ENCODE measurements at places on chromosomes 6 and 20.
A peak's percentile ranks its signal among the peaks of the same experiment; 100 is the strongest.

DNA sequence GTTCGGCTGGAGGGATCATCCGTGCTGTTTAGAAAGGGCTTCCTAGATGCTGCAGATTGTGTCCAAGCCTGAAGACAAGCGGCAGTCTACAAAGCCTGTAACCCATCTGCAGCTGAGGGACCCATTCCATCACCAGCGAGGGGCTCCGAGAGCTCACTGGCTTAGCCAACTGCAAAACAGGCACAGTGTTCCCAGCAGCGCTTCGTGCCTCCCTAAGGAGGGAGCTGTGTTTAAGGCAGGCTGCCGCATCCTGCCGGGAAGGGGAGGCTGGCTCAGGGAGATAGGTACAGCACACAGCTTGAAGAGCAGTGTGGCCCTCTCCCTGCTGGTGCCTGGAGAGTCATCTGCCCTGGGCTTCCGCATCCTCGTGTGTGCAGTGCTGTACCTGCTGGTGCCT is 32.4 kb downstream of the DUSP22 start:
- no peak for DNase-seq

GRCh38 chr6:161130967-161131766 is 139.6 kb downstream of the MAP3K4 start:
- no peak for DNase-seq

GRCh38 chr6:14857001-14857400 is 388.9 kb upstream of the JARID2 start:
- DNase-seq: no peak

- no peak for DNase-seq
Observed at GRCh38 chr6:168601546-168601945, 160.6 kb downstream of the SMOC2 start.

- DNase-seq: no peak
Observed at GRCh38 chr20:48834278-48834677, 6.5 kb upstream of the PREX1 start.

- DNase-seq: no peak
Observed at GRCh38 chr6:43181621-43181941, 415 bp upstream of the CUL9 start.

DNA sequence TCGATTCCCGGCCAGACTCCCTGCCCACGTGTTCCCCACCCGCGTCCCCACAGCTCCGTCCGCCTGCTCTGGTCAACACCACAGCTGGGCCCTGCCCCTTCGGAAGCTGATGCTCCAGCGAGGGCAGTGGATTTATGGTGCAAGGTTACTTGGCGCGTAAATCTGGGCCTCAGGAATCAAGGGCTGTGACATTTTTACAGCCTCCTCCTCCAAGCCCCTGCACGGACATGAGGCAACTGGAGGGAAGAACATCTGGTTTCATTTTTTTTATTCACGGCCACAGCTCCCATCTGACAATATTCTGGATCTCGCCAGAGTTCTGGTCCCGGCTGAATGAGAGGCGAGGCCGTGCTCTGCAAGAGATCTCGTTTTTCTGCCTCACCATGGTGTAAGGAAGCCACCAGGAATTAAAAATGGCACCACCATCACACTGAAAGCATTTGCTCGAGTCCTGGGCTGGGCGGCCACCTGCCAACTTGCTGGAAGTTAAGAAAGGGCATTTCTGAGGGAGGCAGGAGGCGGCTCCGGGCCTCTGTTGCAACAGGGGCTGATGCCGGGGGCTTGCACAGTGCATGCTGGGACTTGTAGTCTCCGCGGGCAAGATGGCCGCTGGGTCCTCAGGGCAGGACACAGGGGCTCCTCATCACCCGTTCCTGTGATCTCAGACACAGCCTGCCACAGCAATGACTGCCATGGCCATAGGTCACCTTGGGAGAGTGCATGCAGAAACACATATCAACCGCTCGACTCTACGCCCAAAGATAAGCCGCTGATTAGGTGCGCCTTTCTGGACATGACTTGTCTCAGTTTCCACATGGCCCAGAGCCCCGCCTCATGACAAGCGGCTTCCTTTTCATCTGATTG is 148.5 kb downstream of the LY86 start:
- no peak for DNase-seq

DNA sequence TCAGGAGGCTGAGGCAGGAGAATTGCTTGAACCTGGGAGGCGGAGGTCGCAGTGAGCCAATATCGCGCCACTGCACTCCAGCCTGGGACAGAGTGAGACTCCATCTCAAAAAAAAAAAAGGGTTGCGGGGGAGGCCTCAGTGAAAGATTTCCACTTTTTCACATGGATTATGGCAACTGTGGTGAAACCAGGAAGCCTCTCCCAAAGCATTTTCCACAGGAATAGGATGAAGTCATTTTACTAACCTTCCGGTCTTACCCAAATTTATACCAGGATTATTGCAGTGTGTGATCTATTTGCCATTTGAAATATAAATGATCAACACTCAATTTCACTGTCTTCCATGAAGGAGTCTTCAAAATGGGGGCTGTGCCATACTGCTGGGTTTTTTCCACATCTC is 93.6 kb upstream of the FAM8A1 start:
- no peak for DNase-seq

DNA sequence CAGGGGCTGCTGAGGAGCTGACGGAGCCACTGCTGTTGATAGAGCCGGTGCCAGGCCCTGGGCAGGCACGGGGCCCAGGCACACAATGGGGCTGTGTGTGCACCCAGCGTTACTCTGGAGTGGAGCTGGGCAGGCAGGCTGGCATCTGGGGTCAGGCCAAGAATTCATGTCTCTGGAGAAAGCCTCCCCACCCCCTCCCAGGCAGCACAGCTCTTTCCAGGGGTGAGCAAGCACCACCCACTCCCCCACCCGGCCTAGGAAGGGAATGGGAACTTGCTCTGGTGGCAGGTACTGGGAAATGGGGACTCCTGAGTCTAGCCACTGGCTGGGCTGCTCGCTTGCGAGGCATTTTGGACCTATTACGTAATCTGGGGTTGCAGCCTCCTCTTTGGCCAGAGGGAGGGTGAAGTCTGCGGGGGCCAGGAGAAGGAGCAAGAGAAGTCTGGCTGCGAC is 22.7 kb downstream of the TFEB start:
- peak; percentile 86 for DNase-seq

DNA sequence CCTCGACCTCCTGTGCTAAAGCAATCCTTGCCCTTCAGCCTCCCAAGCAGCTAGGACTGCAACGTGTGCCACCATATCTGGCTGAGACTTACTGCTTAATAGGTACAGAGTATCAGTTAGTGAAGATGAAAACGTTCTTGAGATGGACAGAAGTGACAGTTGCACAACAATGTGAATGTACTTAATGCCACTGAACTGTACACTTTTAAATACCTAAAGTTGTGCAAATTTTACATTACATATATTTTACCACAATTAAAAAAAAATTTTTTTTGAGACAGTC is 25.9 kb downstream of the NUDT3 start:
- no peak for DNase-seq

DNA sequence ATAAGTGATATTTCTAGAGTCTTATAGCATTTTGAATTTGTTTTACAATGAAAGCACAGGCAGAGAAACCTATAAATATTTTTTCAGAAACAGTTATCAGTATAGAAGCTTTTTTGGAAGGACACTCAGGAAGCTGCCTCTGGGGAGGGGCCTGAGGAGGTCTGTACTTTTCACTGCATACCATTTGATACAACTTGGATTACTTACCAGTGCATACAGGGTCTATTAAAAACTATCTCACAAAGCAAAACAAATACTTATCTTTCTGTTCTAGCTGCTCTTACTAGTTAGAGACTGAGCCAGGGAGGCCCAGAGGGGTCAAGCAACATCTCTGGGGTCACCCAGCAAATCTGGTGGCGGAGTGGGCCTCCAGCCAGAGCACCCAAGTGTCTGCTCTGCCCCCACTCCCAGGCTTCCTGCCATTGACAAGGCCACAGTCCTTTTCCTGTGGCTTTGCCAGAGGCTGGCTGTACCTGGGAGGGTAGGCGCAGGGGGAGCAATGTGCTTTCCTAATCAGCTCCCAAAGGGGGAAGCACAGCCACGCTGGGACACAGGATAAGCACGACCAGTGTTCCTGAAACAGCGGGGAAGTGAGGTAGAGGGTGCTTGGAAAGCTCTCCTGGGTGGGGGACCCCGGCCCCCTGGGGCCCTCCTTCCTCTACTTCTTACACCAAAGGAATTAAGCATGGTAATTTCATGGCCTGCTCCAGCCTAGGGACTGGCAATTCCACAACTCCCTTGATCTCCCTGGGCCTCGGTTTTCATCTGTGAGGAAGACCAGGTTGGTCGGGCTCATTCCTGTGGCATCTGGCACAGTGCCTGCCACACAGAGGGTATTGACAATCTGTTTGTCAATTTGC is 7.8 kb downstream of the TCF15 start:
- no peak for DNase-seq

DNA sequence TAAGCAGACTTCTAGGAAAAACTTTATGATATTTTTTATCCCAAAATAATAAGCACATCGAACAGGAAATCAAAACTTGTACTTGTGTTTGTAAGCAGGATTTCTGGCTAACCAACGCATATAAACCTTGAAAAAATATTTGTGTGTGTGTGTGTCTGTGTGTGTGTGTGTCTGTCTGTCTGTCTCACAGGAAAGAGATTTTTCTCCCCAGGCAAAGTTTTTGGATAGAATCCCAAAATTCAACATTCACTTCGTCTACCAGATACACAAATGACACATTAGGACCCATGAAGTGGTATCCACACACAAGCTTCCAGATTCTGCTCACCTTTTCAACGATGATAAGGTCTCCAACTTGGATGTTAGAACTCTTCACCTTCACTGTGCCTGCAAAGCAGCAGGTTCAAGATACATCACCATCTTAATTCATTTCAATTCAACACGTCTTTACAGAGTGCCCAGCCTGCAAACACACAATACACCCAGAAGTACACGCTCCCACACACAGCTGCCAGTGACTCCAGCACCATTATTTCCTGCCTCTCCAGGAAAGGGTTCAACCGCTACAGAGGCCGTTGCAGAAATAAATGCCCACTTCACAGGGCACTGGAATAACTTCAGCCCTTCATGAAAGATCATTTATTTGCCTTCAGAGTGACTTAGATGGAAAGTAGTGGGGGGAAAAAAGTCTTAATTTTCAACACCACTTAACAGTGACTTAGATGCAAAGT is 70.9 kb downstream of the ATP9A start:
- no peak for DNase-seq

DNA sequence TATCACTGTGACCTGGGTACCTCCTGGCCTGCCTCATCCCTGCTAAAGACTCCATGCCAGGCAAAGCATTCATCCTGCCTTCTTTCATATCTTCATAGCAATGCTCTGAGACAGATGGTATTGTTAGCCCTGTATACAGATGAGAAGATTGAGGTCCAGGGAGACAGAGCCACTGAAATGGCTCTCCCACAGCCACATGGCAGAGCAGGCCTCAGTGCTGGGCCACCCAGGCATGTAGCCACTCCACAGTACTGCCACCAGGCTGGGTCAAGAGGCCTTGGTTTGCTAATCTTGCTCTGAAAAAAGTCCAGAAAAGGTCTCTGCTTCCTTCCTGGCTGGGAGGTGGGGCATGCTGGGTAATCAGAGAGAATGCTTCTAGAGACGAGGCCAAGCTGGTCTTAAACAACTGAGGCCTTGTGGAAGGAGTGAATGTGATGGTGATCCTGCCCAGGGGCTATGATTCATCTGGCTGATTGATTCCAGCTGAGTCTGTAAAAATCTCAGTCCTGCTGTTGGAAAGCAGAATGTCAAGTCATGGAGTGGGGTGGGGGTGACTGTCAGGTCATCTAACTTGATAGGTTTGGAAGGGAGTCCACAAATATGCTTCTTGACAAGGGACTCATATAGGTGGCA is 29.8 kb downstream of the HM13 start:
- no peak for DNase-seq

- no peak for DNase-seq
Observed at GRCh38 chr20:49078310-49078709, 32.2 kb downstream of the CSE1L start.

DNA sequence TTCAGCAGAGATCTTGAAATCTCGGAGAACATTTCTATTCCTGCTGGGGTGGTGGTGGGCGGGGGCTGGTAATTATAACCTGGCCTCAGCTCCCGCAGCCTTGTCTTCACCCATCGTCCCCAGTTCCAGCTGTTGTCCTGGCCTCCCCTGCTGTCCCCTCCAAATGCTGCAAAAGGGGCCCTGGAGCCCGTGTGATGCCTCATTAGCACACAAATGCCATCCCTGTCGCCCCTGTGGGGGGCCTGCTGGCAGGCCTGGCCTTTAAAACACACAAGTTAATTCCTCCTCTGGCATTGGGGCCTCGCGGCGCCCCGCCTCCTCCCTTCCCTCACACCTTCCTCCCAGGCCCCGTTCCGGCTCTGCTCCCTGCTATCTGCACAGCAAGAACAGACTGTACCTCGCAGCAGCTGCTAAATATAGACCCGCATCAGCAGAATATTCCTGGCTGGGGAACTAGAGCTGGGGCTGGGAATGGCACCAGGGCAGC is 85.7 kb downstream of the CDH22 start:
- no peak for DNase-seq

- DNase-seq: no peak
Observed at GRCh38 chr6:30361661-30362060, 16.7 kb downstream of the RPP21 start.

GRCh38 chr6:64680446-64680845 is 1026.6 kb downstream of the EYS start:
- DNase-seq: no peak

DNA sequence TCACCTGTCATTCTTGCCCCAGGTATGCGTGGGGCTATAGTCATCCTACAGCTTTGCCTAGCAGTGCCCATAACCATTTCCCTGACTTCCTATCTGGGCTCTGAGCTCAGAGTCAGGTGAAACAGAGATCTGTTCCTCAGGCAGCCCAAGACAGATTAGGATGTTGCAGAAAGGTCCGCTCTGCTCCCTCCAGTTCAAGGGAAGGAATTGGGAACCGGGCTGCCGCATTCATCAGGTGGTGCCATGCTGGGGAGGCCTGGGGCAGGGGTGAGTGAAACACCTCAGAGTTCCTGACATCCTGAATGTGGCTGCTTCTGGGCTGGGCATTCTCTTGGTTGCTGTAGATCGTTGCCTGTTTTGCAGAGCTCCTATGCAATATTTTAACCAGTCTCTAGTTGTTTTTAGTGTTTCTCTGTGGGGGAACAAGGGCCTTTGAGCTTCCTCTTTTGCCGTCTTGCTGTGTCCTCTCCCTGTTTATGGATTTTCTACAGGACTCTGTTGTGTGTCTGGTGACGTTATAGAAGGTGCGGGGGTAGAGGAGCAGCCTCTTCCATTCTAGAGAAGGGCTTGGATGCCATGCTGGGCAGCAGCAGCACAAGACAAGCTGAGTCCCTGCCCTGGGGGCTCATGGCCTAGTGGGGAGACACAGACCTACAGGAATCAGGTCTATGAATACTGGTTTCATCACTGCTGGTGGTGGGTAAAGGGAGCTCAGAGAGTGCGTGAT is 9.2 kb downstream of the ENTPD6 start:
- no peak for DNase-seq

- no peak for DNase-seq
Observed at GRCh38 chr6:124747349-124747748, 214.9 kb upstream of the RNF217 start.

GRCh38 chr6:152338335-152339125 is 298.6 kb downstream of the SYNE1 start:
- DNase-seq: peak; percentile 7

DNA sequence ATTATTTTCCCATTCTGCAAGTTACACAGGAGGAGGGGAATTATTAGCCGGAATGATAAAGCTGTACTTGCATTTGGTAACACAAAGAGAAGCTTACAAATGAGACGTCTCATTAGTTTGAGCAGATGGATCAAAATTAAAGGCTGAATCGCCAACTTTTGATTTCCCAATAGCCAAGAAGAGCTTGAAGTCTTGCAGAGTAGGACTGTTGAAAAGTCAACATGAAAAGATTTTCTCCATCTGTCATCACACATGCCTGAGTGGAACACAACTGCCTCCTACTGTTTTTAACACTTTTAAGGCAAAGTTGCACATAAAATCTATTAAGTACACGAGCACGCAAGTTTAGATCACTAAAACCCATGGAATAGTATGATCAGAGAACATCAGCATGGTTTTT is 176.2 kb downstream of the ASCC3 start:
- no peak for DNase-seq
